ENCODE measurements at places on chromosomes 5 and 9. TPM values are rescaled to one million over a fixed set of nuclear protein-coding genes. Genes with fewer than 3 reads are reported as not detected.

The OR13C5 gene
- not detected for total RNA-seq

DNA sequence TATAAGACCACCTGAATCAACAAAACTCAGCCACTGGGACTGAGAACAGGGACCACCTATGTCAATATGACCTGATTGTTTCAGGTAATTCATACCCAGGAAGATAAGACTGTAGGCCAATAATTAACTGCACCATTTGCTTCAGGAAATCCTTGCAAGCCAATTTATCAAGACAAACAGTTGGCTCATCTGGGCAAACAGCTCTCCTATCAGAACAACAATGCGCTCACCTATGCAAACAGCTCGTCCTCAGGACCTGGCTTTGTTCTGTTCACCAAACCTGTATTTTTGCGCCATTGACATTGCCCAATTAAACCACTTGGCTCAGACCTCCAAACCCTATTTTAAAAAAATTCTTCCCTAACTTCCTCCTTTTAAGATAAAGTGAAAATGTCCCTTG, 92.3 kb upstream of the MARCHF11 start:
- no peaks in the 10 kb centered on the region for H3K4me1 ChIP-seq
- H3K36me3 ChIP-seq, result no peaks in the 10 kb centered on the region
- no peak overlapping the region for H3K27ac ChIP-seq

DNA sequence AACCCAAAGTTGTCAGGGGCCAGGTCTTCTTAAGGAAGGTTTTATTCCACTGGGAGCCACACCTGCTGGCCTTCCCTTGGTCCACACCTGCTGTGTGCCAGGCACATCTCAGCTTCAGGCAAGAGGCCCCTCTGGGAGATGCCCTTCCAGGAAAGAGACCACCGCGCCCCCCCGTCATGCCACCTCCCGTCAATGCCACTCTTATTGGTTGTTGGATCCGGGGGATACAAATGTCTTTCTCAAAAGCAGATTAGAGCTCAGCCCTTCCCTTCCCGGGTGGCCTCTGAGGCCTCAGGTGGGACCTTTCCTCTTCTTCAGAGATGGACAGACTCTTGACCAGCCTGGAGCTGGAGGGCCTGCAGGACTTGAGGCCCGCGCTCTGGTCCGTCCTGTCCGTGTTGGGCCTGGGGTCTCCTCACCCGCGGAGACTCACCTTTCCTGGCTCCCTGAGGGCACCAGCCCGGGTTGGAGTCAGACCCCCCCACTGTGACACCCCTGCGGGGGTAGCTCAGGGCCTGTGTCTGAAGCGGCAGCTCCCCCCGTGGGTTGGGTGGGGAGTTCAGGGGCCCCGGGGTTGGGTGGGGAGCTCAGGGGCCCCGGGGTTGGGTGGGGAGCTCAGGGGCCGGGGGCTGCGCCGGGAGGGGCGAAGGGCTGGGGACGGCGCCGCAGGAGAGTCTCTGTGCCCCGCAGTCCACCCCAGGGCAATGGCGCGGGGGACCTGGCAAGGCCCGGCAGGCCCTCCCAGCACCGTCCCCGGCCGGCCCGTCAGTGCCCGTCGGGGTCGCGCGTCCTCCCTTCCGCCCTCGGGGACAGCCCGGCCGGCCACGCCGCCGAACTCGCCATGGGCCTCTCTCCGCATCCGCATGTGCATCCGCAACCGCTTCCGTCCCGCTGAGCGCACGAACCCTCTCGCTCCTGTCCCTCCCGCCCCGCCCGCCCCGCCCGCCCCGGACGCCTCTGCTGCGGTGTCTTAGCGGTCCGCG, 3.7 kb upstream of the SLC9A3 start:
- H3K4me3 ChIP-seq, result no peak overlapping the region
- no peak for DNase-seq
- H3K27me3 ChIP-seq, result peaks cover 51% of the 10 kb centered on the region
- H3K4me1 ChIP-seq, result no peaks in the 10 kb centered on the region
- H3K36me3 ChIP-seq, result no peaks in the 10 kb centered on the region

The CCNJL gene
- 17.4 TPM for total RNA-seq

DNA sequence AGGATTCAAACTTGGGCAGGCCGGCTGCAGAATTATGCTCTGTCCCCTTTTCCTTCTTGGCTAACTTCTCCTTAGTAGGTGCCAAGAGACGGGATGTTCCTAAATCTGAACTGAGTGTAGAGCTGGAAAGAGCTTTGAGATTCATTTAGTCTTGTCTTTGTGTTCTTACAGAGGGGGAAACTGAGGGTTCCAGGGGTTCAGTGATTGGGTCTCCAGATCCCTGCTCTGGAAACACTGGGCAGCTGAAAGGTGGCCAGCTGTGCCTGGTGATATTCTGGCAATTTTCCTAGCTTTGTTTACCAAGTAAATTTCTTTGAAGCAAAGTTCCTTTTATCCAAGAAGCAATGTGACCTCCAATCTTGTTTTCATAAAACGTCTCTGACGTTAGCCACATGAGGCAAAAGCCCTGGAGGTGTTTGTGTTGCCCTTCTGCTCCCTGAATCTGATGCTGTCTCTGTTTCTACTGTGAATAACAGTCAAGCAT, 288.7 kb downstream of the ZSWIM6 start:
- no peaks in the 10 kb centered on the region for H3K27me3 ChIP-seq
- H3K36me3 ChIP-seq, result no peaks in the 10 kb centered on the region
- DNase-seq, result no peak
- H3K27ac ChIP-seq, result no peak overlapping the region
- H3K4me1 ChIP-seq, result peaks cover 7% of the 10 kb centered on the region

DNA sequence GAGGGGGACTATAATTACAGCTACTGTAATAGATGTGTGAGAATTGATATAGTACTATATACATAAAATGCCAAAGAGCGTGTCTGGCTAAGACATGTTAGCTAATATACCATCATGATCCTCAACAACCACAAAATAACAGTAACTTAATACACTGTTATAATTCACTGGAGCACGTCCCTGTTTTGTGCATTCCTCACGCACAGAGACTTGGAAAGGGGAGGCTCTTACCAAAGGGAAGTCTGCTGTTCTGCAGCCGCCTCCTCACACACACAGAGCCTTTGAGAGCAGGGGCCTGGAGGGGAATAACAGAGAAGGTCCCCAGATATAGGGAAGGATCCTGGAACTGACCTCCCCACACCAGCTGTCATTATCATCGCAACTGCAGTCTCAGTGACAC, 97.3 kb downstream of the ANKRD18A start:
- no peak overlapping the region for H3K27ac ChIP-seq
- H3K4me1 ChIP-seq, result no peaks in the 10 kb centered on the region

DNA sequence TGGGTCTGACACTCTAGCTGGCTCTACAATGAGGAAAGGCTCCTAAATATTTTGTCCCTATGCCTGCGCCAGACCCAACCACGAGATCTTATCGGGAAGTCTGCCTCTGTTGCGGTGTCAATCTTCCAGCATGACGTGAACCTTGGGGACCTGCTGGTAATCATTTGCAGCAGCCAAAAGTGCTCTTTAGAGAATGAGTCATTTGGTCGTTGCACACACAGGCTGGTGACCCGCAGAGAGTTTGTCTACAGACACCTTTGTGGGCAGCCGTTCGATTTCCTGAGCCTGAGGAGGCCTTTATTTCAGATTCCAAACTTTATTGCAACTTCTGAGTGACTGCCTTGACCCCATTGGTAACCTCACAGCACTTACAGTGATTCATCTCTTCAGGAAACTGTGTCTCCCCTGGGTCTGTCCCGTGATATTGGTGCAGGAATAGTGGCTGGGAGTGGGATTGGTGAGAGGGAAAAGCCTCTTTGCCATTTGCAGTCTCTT, 326.1 kb downstream of the NSG2 start:
- DNase-seq, result no peak
- H3K4me1 ChIP-seq, result no peaks in the 10 kb centered on the region
- H3K4me3 ChIP-seq, result no peak overlapping the region

- DNase-seq, result peak; percentile 99
- H3K4me3 ChIP-seq, result peak overlapping the region; percentile 11
- H3K36me3 ChIP-seq, result no peaks in the 10 kb centered on the region
- H3K4me1 ChIP-seq, result peaks cover 23% of the 10 kb centered on the region
Observed at GRCh38 chr9:12813960-12814876, 39.4 kb downstream of the LURAP1L start.

- no peaks in the 10 kb centered on the region for H3K4me1 ChIP-seq
- no peaks in the 10 kb centered on the region for H3K27me3 ChIP-seq
- no peak overlapping the region for H3K27ac ChIP-seq
- DNase-seq, result no peak
- no peaks in the 10 kb centered on the region for H3K36me3 ChIP-seq
- H3K4me3 ChIP-seq, result no peak overlapping the region
Observed at GRCh38 chr9:89109666-89110065, 69.0 kb downstream of the SHC3 start.

GRCh38 chr9:37302277-37302676, 120.2 kb upstream of the GRHPR start:
- H3K4me3 ChIP-seq, result no peak overlapping the region
- no peak for DNase-seq
- H3K27me3 ChIP-seq, result no peaks in the 10 kb centered on the region
- H3K27ac ChIP-seq, result no peak overlapping the region
- H3K36me3 ChIP-seq, result no peaks in the 10 kb centered on the region
